SHP77 (cell line): ENCODE measurements at places on chromosomes 5 and 9.

GRCh38 chr5:173868096-173868880 lies 19.9 kb upstream of the CPEB4 start:
- no peak for DNase-seq

- DNase-seq: no peak
These were observed 793.7 kb upstream of the RGMB start for GRCh38 chr5:97979740-97980139.

GRCh38 chr5:73242735-73243134 lies 69.7 kb downstream of the TMEM174 start:
- no peak for DNase-seq

- no peak for DNase-seq
These were observed 34.9 kb upstream of the ATP6V1G1 start for GRCh38 chr9:114552706-114553105.

DNA sequence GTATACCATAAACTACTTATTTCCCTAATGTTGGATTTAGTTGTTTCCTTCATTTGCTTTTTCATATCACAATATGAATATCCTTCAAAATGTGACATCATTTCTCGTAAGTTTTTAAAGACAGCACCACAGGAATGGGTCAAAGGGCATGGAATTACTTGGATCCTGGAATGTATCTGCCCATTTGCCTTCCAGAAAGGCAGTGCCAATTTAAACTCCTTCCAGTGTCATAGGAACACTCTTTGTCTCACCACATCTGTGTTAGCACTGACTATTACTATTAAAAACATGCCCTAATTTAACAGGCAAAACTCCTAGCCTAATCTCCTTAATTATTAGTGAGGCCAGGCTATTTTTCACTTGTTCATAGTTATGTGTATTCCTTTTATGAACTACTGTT lies 58.0 kb downstream of the SPTLC1 start:
- DNase-seq: no peak

DNA sequence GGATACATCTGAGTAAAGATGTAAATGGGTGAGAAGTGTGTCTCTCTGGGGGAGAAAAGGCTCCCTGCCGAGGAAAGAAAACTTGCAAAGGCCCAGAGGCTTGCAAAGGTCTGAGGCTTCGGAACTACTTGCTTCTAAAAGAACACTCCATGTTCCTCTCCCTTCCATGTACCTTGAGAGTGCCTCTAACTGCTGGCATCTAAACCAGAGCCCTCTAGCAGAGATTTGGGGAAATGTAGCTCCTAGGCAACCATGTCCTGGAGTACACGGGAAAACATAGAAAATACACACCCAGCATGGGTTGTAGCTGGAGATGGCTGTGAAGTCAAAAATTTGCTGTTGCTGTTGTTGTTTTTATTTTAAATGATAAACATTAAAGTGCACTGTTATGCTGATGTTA lies 151.6 kb downstream of the SYK start:
- DNase-seq: no peak

- DNase-seq: no peak
These were observed 42.7 kb downstream of the UBE2QL1 start for GRCh38 chr5:6491196-6491918.
